ENCODE measurements at places on chromosomes 7 and 10.

GRCh38 chr10:27088119-27089044 lies 11.9 kb downstream of the ANKRD26 start:
- no peak for DNase-seq

DNA sequence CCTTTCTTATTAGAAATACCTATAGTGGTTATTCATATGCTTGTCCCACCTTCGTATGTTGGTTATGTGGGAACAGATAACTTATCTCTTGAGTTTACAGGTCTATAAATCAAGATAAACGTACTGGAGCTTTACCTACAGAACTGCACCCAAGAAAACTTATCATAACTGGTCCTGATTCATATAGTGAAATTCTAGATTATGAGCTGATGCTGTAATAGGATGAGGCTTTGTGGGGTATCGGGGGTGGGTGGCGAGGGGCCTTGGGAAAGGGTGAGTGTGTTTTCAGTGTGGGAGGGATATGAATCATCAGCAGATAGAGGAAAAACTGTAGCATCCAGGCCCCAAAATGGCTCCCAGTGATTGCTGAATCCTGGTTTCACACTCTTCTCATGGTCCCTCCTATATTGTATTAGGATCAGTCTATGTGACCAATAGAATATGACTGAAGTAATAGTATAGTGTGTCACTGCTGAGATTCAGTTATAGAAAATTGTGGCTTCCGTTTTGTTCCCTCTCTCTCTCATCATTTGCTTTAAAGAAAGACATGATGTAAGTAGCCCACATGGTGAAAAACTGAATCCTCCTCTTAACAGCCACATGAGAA lies 706.8 kb upstream of the LRRTM3 start:
- no peak for DNase-seq

DNA sequence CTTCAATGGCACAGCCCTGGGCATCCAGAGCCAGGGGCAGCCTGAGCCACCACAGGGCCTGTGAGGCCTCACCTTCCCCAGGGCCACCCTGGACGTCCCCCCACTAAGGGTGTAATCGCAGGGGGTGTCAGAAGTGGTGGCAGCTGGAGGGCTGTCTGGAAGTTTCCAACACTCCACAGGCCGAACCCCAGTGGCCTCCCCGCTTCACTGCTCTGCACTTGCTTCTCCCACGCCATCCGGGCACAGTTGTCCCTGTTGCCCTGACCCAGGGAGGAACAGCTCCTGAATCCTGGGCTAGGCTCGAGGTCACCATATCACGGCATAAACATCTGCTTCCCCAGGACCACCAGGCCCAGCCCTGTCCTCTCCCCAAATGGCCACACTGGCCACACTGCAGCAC lies 276.6 kb downstream of the MAD1L1 start:
- no peak for DNase-seq

GRCh38 chr7:128903621-128904361 lies 6.7 kb downstream of the KCP start:
- DNase-seq = no peak

DNA sequence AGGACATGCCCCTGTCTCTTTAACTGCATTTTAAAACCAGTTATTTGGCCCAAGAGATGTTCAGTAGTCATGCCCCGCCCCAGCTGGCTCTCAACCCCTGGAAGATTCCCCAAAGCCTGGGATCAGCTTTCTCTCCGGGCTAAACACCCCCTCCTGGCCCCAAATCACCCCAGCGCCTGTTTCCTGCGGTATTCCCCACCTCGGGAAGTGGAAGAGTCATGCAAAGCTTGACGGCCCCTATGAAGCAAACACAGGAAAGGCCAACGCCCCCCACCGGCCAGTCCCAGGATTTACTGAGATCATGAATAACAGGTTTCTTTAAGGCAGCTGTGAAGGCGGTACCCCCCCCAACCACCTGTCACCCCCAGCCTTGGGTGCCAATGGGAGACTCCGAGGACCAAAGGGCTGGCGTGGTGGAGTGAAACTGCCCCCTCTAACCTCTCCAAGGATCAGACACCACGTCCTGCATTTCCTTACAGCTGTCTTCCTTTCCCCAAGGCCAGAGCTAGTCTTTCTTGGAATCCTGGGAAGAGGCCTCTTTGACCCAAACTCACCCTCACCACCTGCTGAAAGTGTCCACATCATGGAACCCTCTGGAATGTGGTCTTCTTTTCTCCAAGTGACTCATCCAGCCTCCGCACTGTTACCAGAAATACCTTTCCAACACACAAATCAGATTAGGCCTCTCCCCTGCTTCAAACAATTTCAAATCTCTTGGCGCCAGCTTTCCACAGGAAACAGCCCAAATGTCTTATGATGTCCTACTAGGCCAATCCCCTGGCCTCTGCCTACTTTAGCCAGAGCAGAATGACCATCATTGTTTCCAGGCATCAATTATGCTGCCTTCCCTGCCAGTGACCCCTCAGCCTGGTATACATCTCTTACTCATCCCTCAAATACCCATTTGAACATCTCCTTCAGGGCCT lies 301.5 kb downstream of the ZEB1 start:
- no peak for DNase-seq

DNA sequence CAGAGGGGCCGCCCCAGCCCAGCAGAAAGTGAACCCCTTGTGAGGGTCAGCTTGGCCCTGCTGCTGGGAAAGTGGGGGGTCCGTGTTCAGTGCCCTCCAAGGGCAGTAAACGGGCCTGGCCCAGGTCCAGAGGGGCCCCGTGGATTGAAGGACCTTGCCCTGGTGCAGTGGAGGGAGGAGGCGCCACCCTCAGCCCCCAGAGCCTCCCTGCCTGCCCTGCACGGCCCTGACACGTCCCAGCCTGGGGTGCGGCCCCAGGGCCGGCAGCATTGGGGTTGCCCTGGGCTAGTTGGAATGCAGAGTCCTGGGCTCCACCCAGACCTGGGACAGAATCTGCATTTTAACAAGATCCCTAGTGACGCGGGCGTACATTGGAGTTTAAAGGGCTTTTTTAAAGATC lies 42.8 kb upstream of the FOXL3 start:
- no peak for DNase-seq

DNA sequence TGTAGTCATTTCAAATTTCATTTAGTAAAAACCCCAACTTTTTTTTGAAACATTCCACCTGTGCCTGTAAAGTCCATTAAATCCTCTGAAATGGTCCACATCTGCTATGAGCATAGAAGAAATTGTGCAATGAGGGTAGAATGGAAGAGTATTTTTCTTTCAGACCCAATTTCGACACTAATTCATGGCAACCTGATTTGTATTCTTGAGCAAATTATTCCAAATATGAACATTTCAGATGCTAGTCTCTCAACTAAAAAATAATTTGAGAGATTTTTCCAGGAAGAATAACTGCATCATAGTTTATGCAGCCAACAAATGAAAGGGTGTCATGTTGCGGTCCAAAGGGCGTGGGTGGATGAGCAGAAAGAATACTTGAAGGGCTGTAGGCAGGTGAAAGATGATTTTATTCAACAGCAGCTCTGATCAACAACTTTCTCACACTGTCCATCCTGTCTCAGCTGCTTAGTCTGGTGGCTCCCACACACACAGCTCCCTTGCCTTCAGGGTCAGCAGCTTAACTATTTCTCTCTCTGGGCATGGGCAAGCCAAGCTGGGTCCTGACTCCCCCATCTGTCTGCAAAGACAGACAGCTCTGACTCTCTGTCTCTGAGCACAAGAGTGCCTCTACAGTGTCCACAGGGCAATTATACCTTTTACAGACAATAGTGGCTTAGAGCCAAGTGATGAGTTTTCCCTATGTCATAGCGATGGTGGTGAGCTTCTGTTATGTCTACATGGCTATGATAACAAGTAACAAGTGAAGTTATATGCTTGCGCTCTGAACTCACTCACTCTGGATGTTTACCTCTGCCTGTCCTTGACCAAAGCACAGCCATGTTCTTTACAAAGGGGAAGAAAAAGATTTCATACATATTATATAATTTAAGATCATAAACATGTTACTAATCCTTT lies 11.5 kb downstream of the STEAP2 start:
- DNase-seq = no peak

DNA sequence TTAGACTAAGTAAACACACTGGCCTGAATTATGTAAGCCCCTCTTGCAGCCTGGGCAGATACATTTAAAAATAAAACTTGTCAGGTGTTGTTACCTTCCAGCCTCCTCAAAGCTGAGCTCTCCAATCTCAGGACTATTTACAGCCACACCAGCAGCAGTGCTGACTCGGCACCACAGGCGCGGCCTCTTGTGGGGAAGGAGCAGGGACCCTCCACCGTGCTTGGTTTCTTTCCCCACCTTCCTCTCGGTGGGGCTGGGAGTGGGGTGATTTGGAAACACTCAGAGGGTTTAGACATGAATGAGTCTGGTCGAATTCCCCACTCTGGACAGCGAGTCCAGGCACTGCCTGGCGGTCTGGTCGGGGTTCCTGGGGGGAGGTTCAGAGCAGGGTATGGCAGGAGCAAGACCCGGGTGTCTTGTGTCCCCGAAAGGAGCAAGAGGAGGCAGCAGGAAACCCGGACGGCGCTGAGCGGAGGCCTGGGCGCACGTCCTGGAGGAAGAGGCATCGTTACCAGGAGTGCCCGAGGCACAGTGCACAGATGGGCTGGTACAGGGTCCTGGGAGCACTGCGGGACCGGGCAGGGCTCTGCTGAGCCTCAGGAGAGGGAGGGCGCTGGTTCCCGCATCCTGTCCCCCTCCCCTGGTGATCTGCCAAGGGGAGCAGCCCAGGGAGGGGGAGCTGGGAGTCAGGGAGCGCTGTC lies 29.2 kb upstream of the CFAP46 start:
- DNase-seq = no peak

GRCh38 chr7:30556840-30557239 lies 37.8 kb upstream of the GARS1 start:
- no peak for DNase-seq

DNA sequence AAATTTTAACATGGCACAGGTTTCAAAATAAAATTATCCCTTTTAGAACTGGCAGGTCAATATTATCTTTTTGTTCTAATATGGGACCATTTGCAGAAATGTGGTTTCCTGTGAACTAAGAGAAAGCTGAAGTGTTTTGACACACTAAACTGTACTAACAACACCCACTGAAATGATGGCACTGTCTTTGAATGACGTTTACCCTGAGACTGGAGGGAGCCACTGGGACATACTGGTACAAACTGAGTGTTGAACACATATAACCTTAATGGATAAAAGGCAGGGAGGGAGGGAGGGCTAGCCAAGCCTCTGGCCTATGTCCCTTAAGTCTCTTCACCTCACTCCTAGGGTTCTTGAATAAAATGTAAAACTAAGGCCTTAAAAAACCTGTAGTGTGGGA lies 95.9 kb downstream of the PDE1C start:
- no peak for DNase-seq

GRCh38 chr7:18239212-18239611 lies 211.6 kb upstream of the PRPS1L1 start:
- DNase-seq = no peak

DNA sequence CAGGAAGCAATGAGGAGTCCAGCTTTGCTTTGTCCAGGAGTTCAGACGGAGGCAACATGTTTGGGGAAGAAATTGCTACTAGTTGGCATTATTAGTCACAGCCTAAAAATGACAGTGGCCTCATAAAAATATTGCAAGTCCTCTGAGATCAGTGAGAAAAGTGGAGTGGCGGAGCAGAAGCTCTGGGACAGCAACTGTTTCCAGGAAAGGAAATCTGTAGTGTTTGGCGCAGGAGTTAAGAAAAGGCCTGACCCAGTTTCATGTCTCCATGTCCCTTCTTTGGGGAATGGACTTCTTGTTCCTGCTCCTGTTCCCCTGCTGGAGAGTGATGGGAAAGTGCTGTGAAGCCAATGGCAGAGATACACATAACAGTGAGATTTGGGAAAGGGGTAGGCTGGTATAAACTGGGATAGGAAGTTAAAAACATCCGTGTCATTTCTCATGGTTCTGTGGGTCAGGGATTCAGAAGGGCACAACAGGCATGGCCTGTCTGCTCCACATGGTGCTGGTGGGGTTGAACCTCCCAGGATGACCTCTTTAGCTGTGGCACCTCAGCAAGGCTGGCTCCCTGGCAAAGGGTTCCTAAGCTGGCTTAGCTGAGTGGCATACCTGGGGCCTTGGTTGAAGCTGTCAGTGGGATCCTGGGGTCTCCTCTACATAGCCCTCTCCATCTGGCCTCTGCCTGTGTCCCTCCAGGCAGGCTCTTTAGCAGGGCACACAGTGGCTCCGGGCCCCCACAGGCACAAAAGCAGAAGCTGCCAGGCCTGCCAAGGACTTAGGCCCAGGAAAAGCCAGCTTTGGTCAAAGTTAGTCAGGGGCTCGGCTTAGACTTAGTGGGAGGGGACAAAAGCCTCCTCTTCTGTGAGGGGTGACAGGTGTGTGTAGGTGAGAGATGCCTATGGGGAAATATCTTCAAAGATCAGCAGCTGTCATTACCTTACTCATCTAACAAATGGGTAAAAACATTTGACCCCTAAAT lies 77.7 kb downstream of the WDFY4 start:
- no peak for DNase-seq

- DNase-seq = peak; percentile 63
Measured at GRCh38 chr10:127044186-127044585, 139.0 kb downstream of the DOCK1 start.

GRCh38 chr10:60042262-60042661 lies 135.9 kb upstream of the CCDC6 start:
- no peak for DNase-seq

DNA sequence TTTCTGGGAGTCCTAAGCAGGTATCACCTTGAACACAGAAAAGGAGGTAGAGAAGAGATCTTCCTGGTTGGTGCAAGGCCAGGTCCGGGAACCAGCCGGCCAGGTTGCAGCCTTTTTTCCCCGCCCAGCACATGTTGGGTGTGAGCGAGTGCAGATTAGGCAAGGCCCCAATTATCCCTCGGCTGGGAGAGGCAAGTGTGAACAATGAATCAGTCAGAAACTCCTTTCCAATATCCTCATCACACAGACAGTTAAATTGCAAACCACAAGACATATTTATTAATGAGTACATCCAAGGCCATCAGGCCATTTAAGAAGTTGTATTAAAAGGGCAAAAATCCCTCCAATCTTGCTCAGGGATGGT lies 115.0 kb upstream of the AFAP1L2 start:
- DNase-seq = peak; percentile 96

DNA sequence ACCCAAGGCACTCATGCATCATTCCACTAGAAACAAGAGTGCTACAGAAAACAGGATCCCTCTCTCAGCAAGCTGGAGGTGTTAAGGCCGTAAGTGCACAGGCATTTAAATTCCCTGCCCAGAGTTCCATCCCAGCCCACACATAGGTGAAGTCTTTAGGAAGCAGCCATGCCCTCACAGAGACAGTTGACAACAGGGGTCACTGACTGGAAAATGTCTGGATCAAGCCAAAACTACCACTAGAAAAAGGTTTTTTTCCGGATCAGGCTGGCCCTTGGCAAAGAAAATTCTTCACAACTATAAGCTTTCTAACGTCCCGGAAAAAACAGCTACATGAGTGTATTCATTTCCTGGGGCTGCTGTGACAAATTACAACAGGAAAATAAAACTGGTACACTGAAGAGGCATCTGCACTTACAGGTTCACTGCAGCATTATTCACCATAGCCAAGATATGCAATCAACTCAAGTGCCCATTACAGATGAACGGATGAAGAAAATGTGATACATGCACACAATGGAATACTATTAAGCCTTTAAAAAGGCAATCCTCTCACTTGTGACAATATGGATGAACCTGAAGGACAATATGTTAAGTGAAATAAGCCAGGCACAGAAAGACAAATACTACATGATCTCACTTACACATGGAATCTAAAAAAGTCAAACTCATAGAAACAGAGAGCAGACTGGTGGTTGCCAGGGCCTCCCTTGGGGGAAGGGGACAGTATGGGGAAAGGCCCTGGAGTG lies 52.5 kb downstream of the SLC25A13 start:
- DNase-seq = no peak

GRCh38 chr10:78844960-78845607 lies 223.7 kb upstream of the ZMIZ1 start:
- no peak for DNase-seq

- DNase-seq = no peak
Measured at GRCh38 chr10:119595134-119595675, 1.6 kb downstream of the TIAL1 start.

GRCh38 chr7:83677180-83677866 lies 28.4 kb upstream of the SEMA3E start:
- peak; percentile 63 for DNase-seq

All from epithelial cell of prostate (primary cell).